ENCODE measurements at places on chromosomes 11 and 22.

- no peak for DNase-seq
These were observed 1.2 kb upstream of the RASGRP2 start for GRCh38 chr11:64745189-64745520.

- peak; percentile 15 for DNase-seq
These were observed 7.3 kb downstream of the USP47 start for GRCh38 chr11:11848891-11849746.

DNA sequence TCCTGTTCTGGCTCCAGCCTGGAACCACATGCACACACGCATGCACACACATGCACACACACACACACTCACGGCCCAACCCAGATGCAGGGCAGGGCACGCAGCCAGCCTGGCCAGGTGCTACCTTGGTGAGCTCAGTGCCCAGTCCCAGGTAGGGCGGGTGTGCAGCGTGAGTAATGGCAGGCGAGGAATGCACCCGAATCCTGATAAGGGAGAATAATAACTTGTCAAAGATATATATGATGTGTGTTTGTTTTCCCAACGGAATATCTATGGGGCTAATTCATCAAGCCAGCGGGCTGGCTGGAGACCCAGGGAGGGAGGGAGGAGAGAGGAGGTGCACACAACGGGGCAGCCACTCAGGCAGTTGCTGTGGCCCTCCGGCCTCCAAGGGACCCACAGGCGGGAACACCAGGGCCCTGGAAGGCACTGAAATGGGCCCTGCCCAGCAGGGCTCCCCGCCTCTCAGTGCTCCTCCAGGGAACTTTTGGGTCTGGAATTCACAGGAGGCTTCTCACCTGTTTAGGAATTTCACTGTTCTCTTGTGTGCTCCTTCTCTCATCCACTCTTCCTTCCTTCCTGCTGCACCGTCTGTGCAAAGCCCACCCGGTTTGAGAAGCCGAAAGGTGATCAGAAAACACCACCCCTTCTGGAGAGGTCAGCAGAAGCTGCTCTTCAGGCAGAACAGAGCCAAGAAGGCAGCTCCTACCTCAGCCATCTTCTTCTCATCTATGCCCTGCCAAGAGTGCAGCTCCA is 79.0 kb downstream of the BUD13 start:
- DNase-seq: no peak

DNA sequence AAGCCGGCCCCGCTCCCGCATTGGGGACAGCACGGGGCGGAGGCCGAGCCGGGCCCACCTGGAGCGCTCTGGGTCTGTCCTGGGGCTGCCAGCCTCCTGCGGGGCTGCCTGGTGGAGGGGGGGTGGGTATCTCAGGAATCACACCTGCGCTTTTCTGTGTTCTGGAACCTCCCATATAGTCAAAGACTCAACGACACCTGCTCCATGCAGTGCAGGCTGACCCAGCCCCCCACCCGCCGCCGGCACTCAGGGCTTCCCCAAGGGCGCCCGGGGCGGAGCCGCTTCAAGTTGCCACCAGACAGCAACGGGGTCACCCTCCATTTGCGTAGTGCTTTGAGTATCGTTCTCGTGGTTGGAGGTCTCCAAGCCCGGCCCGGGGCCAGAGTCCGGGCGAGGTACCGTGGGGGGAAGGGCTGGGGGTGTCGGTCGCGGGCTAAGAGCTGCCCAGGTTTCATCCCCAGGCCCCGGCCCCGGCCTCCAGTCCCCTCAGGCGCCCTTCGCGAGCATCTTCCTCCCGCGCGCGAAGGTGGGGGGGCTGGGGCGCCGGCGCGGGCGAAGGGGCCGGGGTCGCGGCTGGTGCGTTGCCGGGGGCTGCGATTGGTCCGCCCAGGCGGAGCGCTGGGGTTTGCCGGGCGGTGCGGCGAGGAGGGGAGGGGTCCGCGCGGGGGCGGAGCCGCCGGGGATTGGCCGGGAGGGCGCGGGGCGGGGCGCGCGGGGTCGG is 6.6 kb downstream of the TSPAN4 start:
- no peak for DNase-seq

GRCh38 chr11:18111005-18111404 is 5.1 kb upstream of the SAAL1 start:
- DNase-seq: no peak

DNA sequence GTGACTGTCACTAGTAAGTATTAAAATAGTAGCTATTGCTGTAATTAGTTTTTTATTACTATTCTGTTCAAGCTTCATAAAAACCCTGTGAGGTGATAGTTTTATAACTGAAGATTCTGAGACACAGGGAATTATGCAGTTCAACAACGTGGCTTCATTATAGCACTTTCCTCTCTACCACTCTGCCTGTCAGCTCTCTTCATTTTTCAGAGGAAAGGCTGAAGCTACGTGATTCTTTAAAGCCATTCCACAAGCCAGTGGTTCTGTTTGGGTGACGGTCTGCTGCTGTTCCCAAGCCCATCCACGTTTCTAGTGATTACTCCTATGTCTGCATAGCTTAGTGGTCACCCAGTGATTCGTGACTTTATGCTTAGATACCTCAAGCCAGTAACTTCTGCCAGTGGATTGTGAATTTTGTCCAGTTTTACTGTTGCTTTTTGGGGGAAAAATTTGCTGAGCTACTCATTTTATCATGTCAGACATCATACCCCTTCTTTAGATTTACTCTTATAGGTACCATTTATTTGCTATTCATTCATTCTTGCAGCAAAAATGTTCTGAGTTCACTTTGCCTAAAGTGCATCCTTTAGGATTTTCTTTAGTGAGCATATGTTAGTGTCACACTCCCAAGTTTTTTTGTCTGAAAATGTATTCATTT is 59.8 kb downstream of the UVRAG start:
- no peak for DNase-seq

GRCh38 chr11:66478729-66479393 is 1.4 kb upstream of the DPP3 start:
- no peak for DNase-seq

GRCh38 chr11:65633390-65634108 is 4.4 kb upstream of the SIPA1 start:
- no peak for DNase-seq

DNA sequence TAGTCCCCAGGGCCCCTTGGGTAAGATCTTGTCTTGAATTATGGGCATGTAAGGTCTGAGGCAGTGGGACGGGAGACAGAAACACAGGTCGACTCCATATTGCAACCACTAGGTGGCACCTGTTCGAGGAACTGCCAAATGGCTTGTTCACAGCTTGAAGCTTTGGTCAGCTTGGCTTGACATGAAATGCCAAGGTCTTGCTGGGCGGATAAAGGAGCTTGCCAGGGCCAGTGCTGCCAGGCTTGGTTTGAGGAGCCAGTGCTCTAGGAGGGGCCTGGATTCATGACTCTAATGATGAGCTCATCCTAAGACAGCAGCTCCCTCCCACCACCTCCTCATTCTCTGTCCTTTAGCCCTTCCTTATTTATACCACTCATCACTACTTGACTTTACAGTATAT is 11.9 kb upstream of the NRIP3 start:
- no peak for DNase-seq

DNA sequence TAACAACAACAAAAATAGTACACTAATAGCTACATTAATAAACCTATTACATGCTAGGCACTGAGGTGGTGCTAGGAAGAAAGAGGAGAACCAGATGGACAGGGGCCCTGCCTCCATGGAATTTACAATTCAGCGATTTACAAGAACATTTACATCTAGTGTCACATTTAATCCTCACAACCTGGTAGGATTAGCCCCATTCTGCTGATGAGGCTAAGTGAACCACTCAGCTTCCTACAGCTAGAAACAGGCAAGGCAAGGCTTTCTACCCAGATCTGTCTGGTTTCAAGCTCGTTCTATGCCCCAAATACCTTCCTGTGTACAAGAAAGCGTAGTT is 368.4 kb downstream of the BUD13 start:
- DNase-seq: no peak

GRCh38 chr11:17388609-17389210 is at the start of gene KCNJ11:
KCNJ11 (minus strand) TSS chr11:17388659; CDS start chr11:17388091, 568 bp downstream.
- DNase-seq: no peak

GRCh38 chr11:45247433-45247832 is 38.7 kb downstream of the SYT13 start:
- DNase-seq: no peak

GRCh38 chr11:20026629-20027555 is 133.4 kb downstream of the DBX1 start:
- no peak for DNase-seq

DNA sequence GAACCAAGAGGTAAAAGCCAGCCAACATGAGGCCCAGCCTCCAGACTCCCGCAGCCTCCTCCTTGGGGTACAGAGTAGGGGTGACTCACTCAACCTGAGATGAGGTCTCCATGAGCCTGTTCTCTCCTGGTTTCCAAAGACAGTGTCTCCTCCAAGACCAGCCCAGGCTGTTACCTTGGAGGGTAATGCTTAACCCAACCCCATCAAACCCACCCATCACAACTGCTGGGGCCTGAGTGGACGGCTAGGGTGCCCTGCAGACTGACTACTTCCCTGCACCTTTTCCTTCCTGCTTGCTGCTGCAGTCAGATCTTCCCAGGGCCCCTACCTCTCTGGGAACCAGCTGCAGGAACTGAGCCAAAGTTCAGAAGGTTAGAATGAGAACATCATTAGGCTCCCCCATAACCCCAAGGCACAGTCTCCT is 5.1 kb upstream of the NOL12 start:
- DNase-seq: no peak

- no peak for DNase-seq
These were observed 22.0 kb downstream of the CREB3L1 start for GRCh38 chr11:46299451-46299961.

DNA sequence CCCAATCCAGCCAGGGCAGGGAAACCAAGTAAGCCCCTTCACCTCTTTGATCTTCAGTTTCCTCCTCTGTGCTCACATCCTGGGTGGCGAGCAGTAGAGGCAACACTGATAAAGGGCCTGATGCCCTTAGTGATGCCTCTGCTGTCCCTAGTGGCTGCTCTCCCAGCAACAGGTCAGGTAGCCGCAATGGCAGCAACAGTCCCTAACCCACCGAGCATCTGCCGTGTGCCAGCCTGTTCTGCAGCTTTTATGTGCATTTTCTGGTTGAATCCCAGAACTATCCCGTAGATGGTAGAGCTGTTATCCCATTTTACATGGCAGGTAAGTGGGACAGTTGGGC is 5.2 kb downstream of the SCYL1 start:
- DNase-seq: no peak

- DNase-seq: peak; percentile 80
These were observed 1.1 kb downstream of the MTFP1 start for GRCh38 chr22:30426388-30427353.

DNA sequence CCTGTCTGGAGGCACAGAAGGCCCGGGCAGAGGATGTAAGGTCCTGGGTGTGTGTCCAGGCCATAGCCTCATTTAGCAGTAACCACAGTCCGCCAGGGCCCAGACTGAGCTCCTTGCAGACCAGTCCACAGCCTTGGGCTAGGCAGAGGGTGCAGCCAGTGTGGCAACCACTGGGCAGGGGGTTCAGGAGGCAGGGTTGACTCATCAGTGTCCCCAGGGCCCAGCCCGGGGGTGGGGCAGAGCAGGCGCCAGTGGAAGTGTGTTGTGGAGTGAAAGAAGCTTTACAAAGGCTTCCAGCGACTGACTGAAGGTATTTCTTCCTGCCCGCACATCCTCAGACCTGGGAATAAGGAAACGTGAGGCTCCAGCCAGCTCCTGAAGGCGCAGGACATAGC is 27.7 kb upstream of the WNT11 start:
- no peak for DNase-seq

DNA sequence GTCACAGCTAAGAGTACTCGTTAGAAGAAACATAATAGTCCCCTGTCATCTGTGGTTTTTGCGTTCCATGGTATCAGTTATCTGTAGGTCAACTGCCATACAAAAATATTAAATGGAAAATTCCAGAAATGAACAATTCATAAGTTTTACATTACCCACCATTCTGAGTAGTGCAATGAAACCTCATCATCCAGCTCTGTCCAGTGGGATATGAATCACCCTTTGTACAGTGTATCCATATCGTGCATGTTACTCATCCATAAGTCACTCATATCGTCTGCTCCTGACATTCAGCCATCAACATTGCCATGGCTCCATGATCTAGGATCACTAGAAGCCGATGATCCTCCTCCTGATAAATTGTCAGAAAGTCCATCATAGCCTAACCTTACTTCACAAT is 174.9 kb upstream of the C11orf87 start:
- no peak for DNase-seq

DNA sequence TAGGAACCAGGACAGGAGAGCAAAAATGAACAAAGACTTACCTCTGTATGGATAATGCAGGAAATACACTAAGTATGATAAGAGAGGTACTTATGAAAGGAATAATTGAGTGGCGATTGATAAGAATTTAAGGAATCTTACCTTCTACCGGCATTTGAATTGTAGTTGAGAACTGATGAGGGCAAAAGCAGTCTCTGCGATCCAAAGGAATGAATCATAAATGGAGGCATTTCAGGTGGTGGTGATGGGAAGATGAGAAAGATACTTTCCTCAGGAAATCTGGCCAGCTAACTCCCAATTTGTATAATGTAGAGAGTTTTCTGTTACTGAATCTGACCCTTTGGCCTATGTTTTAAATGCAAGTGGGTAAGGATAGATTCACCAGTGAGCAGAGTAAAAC is 71.9 kb upstream of the C11orf87 start:
- no peak for DNase-seq

DNA sequence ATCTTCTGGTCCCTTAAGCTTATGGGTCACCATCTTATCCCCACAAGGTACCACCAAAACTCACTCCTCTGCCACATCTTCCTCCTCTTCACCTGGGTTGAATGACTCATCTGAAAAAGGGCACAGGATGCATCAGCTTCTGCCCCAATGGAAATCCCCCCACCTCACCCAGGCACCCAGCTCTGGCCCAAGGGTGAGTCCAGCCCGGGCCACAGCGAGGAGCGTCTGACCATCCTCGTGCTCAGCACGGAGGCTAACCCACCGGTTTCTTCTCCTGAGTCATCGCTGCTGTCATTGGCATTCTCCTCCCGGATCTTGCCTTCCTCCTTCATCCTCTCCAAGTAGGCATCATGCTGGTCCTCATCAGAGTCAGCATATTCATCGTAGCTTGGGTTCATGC is 5.3 kb upstream of the TNKS1BP1 start:
- DNase-seq: no peak

DNA sequence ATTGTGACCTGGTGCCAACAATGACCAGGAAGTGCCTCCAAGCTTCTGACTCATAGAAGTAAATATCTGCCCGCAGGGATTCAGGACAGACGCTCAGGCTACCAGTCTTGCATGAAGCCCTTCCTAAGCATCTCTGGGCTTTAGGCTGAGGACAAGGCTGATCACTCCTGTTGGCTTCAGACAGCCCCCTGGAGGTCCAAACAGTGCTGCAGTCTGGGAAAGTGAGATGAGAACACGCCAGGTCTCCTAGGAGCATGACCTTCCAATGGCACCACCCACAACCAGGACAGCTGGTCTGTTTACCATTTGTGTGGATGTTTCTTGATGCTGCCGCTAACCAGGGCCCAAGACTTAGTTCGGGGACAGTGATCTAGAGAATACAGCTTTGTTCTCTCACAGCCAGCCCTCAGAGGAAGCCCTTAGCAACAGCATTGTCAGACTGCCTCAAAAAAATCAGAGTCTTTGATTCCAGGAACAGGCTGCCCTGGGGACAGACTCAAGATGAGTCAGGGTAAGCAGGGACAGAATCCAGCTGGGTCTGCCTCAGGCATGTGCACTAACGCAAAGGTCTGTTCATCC is 111.2 kb downstream of the ZNF280B start:
- no peak for DNase-seq
